ENCODE measurements at places on chromosomes 2 and 18.

DNA sequence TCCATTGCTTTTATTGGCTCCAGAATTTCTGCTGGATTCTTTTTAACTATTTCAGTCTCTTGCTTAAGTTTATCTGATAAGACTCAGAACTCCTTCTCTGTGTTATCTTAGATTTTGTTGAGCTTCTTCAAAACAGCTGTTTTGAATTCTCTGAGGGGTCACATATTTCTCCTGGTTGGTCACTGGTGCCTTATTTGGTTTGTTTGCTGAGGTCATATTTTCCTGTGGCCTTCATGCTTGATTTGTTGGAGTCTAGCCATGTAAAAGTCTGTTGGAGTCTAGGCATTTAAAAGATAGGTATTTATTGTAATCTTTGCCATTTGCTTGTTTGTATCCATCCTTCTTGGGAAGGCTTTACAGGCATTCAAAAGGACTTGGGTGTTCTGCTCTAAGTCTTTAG, 398.7 kb downstream of the DSEL start:
- no peak for DNase-seq

DNA sequence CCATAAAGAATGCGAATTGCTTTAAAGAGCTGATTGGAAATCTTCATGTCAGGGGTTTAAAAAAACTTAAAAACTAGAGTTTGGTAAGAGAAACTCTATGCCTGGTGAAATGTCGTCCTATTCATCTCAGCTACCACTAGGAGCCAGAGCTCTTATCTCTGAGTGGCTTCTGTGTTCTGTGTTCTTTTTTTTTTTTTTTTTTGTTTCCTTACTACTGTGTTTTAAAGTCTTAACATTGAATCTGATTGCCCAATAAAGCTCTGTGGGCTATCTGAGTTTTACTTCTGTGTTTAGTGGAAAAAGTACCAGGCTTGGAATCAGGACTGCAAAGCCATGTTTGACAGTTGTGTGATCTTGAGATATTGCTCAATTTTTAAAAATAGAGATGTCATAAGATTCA, 494.8 kb downstream of the RIT2 start:
- no peak for DNase-seq

- no peak for DNase-seq
Measured at GRCh38 chr2:204727368-204727767, 182.1 kb downstream of the PARD3B start.

GRCh38 chr2:148221166-148221565, 200.3 kb downstream of the MBD5 start:
- no peak for DNase-seq

- no peak for DNase-seq
Measured at GRCh38 chr2:10733566-10733925, 12.1 kb downstream of the ATP6V1C2 start.

GRCh38 chr2:215447056-215447455, 11.2 kb upstream of the FN1 start:
- DNase-seq: no peak

DNA sequence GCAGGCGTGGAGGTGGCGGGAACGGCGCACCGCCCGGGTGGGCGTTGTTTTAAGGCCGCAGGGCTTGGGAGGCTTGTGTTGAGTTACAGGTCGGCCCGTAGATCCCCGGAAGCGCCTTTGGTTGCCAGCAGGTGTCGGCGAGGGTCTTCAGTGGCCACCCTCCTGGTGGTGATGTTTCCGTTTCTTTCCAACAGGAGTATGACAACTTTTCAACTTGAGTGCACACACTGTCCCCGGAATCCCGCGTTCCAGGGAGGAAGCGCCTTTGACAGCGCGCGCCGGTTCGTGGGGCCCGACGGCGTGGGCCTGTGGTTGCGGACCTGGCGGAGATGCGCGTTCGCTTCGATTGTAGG, 1.0 kb upstream of the HDAC4 start:
- DNase-seq: peak; percentile 70

- peak; percentile 52 for DNase-seq
Measured at GRCh38 chr2:224039080-224039769, at the start of gene SERPINE2. SERPINE2 (minus strand) TSS chr2:224039286; CDS start chr2:224001900, 37,386 bp downstream.

- DNase-seq: no peak
Measured at GRCh38 chr2:60880643-60881046, 729 bp upstream of the REL start.

GRCh38 chr2:46175419-46175818, 121.8 kb upstream of the EPAS1 start:
- no peak for DNase-seq

DNA sequence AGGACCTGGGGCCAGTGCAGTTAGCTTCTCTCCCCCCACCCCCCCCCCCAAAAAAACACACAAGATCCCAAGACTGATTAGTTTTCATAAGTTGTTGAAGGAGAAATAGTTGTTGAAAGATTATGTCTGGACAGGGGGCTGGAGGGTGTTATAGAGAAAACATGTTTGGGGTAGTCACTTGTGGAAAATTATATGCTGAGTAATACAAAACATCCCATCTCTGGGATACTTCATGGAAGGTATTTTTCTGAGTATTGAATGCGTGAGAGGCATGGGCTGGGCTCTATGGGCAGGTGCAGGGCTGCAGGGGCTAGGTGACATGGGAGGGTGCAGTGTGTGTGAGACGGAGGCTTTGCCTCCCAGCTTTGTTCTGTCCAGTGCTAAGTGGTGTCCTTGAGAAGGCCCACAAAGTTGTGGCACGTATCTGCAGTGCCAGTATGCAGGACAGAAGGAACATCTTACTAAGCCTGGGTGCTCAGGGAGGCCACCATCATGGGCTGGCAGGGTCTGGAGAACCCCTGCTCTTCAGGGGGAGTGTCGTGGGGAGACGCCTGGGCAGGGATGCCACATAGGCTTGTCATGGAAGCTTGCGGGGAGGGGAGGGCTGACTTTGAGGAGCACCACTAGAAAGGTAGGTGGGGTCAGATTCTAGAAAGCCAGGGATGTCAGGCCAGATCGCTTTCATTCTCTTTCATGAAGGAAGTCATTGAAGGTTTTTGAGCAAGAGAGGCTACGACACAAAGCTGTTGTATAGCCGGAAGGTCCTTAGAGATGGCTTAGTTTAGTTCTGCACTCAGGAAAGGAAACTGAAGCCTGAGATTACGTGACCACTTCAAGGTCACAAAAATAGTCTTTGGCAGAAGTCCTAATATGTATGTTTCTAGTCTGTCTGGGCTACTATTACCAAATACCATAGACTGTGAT, 232.0 kb downstream of the LDLRAD4 start:
- no peak for DNase-seq

GRCh38 chr2:188364033-188364630, 72.5 kb downstream of the GULP1 start:
- no peak for DNase-seq

DNA sequence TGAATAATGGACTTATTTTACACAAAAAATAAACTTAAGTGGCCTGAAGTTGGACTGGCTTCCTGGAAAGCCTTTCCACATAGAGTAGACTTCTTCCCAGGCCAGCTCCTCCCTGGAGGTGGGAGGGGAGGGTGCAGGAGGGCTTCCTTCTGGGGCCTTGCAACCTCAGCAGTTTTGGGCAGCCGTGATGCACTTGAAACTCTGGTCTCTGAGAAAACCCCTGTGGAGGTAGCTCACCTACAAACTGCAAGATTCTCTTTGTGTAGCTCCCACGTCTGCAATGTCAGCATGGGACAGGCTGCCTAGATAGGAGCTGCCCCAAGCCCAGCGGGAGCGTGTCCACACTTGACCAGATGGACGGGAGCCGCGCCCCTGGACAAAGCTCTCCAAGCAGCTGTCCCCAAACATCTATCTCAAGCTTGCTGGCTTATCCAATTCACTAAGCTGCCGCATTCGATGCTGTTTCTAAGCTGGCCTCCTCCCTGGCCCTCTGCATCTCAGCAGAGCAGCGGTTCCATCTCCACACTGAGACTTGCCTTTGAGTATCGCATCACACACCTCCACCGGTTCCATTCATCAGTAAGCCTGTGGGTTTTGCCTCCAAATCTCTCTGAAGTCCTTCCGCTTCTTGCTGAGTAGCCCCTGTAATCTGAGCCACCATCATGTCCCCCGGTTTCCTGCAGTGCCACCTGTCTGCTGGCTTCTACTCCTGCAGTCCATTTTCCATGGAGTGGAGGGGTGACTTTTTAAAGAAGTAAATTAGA, 1.6 kb upstream of the LPIN1 start:
- peak; percentile 28 for DNase-seq

GRCh38 chr2:119982506-119982905, 30.4 kb upstream of the EPB41L5 start:
- DNase-seq: no peak

DNA sequence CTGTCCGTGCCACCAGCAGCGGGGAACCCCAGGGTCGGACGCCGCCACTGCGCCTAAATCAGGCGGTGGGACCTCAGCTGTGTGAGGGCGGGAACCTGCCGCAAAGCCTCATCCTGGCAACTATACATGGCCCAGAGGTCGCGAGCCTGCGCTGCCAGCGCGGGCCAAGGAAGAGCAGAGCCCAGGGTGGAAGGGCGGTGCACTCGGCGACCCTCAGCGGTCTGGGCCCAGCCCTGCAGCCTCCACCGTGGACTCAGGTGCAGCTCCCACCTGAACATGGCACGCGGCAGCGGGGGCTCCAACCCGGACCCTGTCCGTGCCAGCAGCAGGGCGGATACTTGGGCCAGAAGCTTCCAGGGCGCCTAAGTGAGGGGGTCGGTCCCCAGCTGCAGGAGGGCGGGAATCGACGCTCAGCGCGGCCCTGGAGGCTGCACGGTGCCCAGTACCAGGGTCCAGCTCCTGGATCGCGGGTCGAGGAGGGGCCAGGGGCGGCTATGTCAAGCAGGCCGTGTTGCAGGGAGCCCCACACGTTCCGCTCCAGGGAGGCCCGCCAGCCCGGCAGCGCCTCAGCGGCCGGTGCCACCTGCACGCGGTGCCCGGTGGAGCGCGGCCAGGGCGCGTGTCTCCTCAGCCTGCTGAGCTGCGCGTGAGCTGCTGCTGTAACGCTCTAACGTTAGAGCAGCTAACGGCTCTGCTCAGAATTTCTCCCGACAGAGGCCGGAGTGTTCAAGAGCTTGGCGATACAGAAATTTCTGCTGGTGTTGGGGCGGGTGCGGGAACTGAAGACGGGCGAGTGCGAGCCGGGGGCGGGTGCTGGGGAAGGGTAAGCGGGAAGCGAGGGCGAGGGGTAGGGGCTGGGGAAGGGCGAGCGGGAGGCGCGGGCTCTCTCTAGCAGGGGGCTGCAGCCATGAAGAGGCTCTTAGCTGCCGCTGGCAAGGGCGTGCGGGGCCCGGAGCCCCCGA, at the start of gene ANKRD30B:
Gene ANKRD30B, plus strand, starts transcription at position 660 of the 962 bp plus-strand sequence. Its CDS starts 248 bp downstream, at position 908.
- no peak for DNase-seq

GRCh38 chr2:111201214-111201613, 80.5 kb downstream of the BCL2L11 start:
- DNase-seq: no peak

- DNase-seq: no peak
Measured at GRCh38 chr2:108917526-108917925, 71.5 kb downstream of the EDAR start.

- no peak for DNase-seq
Measured at GRCh38 chr2:107525406-107525805, 301.3 kb upstream of the RGPD4 start.

DNA sequence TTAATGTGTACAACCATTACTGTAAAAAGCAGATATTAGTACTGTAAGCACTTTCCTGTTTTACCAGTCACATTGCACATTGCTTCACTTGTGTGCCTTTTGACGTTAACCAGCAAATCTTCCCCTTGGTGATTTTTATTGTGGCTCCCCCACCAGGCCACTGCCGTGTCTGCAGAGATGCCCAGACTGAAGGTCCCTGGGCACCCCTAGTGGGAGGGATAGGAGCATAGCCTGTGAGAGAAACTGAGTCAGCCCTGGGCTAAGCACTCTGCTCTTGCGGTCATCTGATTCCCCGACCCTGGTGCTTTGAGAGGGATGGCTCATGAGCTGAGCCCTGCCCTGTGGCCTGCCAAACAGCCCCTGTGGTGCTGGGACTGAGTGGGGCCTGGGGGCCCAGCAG, 73.4 kb downstream of the INPP4A start:
- DNase-seq: no peak

GRCh38 chr2:27569398-27569797, 13.4 kb upstream of the ZNF512 start:
- no peak for DNase-seq

- DNase-seq: peak; percentile 9
Measured at GRCh38 chr2:109126501-109126860, 2.5 kb upstream of the SH3RF3 start.

DNA sequence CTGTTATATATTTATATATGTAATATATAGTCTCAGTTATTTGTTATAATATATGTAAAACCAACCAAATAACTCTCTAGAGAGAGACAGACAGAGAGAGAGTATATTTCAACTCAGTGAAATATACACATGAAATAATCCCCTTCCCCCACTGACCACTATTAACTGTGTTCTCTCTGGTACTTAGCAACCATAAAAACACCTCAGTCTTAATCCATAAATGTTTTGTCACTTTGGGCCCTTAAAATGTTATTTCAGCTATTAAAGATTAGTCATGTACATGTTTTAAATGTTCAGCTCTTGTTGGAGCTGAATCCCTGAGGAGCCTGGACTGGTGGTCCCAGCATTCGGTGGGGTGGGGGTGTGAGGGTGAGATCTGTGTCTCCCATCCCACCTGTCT, 122.2 kb upstream of the MAP3K20 start:
- no peak for DNase-seq

DNA sequence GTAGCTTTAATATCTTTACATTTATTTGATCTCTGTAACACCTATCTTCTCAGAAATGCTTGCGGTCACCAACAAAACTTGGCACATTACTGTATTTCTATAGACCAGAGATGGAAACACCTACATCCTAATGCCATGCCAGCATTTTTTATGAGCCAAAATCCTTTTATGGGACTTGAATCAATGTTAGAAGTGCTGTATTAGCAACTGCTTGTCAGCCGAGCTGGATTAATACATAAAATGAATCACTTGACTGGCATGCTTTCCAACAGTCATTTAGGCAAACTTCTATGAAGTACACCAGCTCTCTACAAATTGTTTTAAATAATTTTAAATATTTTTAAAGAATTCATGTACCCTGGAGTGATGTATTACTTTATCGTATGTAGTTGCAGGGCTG, 272.9 kb upstream of the NRP2 start:
- DNase-seq: no peak

GRCh38 chr2:96548558-96549465, 12.3 kb downstream of the ARID5A start:
- DNase-seq: no peak

DNA sequence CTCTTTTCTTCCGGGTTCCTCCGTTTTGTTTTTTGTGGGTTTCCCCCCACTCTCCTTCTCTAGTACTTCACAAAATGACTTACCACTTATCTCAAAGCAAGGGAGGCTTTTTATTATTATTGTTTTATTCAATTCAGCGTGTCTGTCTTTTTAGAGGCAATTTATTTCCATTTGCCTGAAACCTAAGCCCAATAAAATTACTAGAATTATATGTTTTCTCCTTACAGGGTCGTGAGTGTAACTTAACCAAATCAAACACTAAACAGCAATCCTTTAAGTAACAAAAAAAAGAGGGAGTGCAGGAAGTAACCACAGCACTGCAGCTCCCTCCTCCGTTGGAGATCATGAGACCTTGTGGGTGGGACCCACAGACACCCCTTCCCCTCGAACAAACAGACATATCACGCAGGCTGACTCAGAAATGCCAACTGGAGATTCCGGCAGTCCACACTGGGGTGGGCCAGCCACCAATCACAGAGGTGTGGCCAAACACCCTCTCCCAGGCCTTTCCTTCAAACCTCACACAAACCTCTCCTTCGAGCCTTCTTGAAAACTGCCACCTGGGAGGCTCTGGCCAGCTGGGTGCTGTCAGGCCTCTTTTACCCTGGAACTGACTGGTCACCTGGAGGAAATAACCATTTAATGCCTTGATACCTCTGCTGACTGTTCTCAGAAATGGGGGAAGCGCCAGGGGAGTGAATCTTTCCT, 207.1 kb upstream of the SMAD2 start:
- no peak for DNase-seq
